Ovary (tissue), 10 donors: ENCODE measurements at places on chromosomes 2 and 18. TPM values are rescaled to one million over a fixed set of nuclear protein-coding genes. Genes with fewer than 3 reads are reported as not detected.
A peak's percentile ranks its signal among the peaks of the same experiment; 100 is the strongest.

GRCh38 chr2:238714038-238714528, 133.8 kb upstream of the TWIST2 start:
- DNase-seq, result peak; percentile 35

DNA sequence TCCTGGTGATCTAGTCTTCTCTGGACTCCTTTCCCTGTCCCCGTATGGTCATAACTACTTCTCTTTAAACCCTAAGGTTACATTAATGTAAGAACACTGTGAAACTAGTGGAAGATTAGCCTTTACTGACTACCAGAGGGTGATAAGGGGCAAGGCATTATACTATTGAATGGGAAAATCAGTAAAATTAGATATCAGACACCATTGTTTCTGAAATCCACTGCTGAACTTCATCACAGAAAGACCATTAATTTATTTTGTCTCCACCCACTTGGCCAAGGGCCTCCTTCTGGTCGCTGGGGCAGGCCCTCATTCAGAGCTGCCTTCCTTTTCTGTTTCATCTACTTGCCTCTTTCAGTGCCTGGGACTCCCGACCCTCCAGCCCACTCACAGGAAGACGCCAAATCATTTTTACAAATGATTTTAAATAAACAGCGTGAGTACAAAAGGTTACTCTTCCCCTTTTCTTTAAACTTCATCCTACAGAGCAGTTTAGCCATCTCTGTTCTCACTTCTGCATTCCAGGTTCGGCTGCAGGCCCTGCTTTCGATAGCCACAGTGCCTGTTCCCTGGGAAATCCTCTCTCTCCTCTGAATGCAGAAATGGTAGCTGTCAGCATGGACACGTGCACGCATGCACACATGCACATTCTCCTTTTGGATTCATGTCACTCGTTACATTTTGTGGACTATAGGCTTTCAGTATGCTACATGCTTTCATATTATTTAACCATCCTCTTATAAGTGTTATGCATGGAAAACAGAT, 70.3 kb upstream of the DOCK10 start:
- DNase-seq, result no peak

DNA sequence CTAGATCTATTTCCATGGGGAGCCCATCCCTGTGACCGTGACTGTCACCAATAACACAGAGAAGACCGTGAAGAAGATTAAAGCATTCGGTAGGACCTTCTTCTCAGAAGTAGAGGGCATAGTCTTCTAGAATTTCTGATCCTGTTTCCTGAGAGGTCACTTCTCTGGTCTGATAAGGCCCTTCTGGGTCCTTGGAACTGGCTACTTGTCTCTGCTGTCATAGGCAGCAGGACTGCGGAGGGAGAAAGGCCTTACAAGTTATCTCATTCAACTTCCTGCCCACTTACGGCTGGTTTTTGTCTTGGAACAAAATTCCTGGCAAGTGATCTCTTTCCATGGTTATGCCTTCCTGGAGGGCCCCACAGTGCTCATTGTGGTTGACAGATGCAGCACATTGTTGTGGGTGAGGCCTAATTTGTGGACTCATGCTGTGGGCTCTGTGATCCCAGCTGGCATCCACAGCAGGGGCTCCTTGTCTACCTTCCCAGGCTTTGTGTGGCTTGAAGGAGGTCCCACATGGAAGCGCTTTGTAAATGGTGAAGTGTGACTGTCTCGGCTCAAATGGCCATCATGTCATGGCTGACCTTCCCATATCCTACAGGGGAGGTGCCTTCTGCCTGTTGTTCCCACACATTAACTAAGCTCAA, 22.0 kb downstream of the SAG start:
- no peak for DNase-seq

The TCF7L1 gene
- total RNA-seq, result 29.8 TPM

DNA sequence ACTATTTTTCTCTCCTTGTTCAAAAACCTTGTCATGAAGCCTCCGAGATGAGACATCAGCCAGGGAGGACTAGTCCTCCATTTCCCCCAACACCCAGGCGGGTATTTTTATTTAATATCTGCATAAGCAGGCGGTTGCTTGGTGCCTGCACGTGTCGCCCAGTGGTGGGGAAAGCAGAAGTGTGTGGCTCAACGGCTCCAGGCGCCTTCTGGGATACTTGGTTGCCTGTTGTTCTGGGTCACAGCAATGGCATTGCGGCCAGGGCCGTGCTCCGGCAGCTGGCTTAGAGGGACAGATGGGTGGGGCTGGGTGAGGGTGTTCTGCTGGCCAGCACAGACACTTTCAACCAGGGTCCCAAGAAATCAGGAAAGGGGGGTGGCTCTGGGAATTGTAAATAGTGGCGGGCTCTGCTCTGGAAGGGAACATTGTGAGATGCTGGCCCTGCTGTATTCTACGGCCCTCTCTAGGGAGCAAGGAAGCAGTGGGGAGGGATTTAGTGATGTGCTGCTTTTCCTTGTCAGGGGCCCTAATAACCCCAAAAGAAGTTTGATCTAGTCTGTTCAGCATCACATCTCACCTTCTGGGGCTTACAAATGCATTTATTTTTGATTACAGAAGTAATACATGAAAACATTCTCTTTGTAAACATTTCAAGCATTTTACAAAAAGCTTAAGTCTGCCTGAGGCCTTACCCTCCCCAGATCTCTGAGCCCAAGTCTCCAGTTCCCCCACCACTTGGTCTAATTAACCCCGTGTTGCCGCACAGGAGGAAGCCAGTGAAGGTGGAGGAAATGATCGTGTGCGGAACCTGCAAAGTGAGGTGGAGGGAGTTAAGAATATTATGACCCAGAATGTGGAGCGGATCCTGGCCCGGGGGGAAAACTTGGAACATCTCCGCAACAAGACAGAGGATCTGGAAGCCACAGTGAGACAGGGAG, 1.1 kb downstream of the VAMP8 start:
- no peak for DNase-seq

- DNase-seq, result no peak
These were observed 49.2 kb downstream of the PKDCC start for GRCh38 chr2:42096869-42097591.
